ENCODE measurements at places on chromosomes 5 and 9.
A peak's percentile ranks its signal among the peaks of the same experiment; 100 is the strongest.

DNA sequence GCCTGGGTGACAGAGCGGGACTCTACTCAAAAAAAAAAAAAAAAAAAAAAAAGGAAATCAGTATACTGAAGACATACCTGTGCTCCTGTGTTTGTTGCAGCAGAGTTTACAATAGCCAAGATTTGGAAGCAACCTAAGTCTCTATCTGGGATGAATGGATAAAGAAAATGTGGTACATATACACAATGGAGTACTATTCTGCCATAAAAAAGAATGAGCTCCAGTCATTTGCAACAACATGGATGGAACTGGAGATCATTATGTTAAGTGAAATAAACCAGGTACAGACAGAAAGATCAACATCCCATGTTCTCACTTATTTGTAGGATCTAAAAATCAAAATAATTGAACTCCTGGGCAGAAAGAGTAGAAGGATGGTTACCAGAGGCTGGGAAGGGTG is 22.9 kb downstream of the ADAM19 start:
- no peak for DNase-seq

DNA sequence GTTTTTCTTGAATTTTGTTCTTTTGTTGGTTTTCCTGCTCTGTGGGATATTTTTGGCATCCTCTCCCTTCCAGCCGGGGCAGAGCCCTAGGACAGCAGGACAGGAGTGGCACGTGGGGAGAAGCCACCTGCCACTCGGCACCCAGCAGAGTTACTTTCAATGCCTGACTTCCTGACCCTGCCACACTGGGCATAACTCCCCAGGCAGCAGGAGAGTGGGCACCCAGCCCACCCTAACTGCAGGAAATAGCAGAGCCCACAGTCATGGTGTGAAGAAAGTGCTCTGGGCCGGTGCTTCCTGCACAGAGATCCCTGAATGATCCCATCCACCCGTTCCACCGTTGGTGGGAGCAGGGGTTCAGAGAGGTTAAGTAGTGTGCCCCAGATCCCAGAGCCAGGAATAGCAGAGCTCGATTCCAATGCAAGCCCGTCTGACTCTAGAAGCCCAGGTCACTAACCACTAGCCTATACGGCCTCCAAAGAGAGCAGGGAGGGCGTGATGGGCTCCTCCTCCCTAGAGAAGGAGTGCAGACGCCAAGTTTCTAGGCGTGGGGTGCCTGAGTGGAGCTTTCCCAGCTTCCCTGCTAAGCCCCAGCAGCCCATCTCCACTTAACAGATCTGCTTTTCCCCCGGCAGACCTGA is 8.1 kb upstream of the NUP214 start:
- no peak for DNase-seq

DNA sequence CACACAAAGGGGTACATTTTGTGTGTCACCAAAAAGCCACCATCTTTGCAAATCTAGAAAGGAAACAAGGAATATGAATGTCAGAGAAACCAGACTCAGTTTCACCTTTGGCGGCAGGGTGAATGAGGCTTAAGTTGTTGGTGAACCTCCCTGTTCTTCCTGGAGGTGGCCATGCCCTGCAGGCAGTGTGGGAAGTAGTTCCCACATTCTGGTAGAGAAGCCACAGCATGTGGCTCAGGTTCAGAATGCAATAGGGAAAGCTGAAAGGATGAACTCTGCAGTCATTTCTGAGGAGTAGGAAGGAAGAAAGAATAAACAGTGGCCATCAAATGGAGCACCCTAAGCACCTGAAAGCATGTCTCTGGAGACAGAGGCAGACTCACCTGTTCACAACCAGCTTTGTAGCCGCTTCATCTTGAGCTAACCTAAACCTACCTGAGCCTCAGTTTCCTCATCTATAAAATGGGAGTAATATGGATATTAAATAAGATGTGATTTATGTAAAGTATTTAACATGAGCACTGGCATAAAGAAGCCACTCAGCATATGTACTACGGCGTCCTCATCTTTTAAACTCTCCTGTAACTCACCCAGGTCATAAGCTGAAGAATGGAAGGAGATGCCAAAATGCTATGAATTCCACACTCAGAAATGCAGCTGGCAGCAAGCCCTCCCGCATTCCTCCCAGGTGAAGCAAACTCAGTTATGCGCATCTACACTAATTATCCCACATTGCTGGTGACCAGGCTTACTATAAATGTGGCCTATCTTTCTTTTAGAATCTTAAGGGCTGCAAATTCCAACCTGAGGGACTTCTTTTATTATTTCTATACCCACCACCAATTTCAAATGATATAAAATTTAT is 86.0 kb downstream of the ZNF608 start:
- DNase-seq, result no peak

DNA sequence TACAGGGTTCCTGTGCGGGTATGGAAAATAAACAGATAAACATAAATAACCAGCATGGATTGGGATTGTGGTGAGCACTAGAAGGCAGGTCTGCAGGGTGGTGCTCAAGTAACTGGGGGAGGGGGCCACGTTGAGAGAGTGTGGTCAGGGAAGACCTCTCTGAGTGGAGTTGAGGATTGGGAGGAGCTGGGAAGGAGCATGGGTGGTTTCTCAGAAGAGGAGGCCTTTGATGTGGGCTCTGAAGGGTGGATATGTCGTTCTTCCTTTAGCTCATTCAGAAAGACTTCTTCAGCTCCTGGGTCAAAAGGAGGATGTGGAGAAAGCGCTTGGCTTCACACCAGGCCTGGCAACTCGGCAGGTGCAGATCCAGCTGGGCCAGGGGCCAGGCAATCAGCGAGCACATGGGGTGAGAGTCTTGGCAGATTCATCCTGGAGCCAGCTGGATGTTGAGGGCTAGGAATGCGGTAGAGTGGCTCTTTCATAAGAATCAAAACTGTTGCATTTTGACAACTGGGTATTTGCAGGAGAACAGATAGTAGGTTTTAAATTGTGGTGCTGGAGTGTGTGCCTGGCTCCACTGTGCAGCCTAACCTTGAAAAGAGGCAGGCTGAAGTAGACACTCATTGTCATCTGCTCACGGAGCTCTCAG is 71.7 kb downstream of the PCSK5 start:
- peak; percentile 3 for DNase-seq

DNA sequence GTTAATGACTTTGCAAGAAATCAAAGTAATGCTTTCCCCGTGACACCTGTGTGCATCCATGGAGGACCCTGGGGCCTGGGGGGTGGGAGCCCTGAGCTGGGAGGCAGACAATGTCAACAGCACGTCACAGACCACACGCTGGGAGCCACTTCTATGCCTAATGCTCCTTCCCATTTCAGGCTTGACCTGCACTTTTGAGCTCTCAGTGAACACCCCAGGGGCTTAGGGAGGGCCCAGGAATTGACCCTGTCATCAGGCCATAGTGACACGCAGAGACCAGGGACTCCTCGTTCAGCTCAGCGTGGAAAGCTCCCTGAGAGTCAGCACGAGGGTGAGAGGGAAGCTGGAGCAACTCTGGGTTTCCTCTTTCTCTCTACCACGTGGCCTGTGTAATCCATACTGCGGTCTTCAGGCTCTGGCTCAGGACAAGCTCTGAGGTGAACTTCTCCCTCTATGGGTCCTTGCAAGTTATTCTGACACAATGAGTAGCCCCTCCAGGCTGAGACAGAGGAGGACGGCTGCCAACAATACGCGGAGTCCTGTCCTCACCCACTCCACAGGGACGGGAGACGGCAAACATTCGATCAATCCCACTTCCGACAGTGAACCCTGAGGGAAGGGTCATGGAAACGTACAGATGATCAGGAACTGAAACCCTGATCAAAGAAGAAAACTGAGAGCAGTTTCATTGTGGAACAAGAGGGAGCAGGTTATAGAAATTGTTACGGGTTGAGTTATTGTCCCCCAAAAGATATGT is 130.8 kb upstream of the IRX4 start:
- DNase-seq, result no peak

GRCh38 chr5:149674686-149675085 is 55.4 kb upstream of the PPARGC1B start:
- DNase-seq, result no peak

DNA sequence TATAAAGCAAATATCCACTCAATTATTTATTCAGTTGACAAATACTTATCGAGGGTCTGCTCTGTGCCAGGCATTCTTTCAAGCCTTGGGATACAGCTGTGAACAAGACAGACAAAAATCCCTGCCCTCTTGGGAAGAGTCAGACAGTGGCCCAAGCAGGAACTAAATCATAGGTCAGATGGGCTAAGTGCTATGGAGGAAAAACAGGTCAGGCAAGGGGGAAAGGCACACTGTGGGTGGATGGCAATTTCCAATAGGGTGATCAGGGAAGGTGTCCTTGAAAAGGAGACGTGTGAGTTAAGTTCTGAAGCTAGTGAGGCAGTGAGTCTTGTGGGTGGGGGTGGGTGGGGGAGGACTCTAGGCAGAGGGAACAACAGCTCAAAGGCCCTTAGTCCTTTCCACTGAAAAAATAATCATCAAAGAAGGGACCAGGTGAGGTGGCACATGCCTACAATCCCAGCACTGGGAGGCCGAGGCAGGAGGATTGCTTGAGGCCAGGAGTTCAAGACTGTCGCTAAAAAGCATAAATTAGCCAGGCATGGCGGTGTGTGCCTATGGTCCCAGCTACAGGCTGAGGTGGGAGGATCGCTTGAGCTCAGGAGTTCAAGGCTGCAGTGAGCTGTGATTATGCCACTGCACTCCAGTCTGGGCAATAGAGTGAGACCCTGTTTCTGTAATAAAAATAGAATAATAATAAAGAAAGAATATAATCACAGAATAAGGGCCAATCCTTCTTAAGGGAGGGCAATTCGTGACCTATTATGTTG is 95.2 kb upstream of the CPEB4 start:
- no peak for DNase-seq

DNA sequence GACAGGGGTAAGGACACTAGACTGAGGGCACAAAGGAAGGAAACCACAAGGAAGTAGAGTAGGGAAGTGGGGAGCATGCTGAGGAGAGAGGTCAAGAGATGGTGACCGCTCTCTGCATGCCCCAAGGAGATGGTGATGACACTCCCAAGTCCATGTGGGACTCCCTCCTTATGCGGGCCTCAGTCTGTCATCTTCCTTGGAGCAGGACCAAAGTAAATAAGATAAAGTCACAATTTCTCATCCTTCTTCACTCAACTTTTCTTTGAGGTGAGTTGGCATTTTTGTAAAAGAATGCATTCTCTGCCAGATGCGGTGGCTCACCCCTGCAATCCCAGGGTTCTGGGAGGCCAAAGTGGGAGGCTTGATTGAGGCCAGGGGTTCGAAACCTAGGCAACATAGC is 256.7 kb downstream of the DOCK8 start:
- DNase-seq, result no peak

DNA sequence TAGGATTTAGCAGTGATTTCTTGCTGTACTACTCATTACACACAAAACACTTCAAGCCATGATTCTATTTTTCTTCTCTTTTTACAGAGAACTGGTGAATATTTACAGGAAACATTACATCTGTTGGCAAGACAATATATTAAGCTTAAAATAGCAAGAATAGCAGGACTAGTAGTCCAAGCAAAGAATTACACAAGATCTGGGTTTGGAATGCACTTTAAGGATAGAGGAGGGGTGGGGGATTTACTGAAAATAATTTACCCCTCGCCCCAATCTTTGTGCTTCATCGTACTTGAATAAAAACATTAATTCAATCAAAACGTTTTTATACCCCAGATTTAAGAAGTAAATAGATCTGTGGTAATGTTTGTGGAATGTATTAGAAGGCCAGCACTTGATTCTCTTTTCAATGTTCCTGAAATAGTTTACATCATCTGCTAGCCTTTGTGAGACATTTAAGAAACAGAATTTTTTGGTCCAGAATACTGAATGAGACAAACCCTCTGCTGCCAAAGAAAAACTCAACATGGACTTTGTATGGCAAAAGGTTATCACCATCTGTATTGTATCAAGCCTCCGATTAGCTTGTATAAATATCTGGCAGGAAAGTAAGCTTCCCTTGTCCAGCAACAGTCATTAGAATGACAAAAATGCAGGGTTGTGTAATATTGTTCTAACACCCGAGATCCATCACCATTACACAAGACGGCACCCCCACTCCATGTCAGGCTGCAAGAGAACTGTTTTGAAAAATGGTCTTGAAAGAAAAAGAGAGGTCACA is 23.8 kb downstream of the SVEP1 start:
- no peak for DNase-seq

DNA sequence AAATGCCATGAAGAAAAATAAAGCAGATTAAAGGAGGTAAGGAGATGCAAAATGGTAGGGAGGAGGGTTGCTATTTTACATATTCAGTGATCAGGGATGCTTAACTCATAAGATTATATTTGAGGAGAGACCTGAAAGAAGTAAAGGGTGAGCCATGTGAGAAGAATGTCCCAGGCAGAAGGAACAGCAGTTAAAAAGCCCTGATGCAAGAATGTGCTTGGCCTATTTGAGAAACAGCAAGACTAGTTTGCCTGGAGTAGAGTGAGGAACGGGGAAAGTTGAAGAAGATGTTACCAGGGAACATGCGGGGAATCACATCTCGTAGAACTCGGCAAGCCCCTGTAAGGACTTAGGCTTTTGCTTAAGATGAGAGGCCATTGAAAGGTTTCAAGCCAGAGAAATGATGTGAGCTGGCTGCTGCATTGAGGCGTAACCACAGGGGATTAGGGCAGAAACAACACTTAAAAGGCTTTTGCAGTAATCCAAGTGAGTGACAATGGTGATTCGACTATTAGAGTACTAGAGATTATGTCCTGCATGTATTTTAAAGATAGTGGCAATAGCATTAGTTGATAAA is 198.7 kb downstream of the VPS13A start:
- DNase-seq, result no peak

GRCh38 chr9:38235244-38235643 is 157.3 kb upstream of the ALDH1B1 start:
- no peak for DNase-seq

DNA sequence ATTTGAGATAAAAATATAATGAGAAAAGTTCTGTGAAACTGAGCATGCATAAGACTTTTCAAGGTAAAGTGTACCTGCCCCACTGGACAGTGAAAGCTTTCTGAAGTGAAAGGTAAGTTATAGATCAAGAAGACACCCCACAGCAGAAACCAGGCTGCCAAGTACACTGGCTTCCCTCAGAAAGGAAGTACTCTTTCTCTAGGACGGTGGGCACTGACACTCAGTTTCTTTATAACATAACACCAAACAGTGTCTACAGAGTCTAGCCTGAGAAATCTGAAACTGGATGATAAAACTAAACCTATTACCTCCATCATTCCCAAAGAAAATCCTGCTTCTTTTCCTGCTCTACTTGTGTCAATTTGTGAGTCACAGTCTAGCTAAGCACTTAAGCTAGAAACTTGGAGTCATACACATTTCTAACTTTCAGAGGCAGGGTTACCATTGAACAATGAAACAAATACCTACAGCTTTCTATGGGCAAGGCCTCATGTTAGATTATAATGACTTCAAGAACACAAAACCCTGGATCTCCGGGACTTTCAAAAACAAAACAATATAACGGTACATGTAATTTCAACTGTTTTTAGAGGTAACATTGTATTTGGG is 136.7 kb downstream of the CPLANE1 start:
- no peak for DNase-seq

GRCh38 chr9:20016611-20017010 is 227.8 kb upstream of the SLC24A2 start:
- DNase-seq, result no peak

- DNase-seq, result no peak
These were observed 15.4 kb downstream of the CCT5 start for GRCh38 chr5:10265245-10266109.

Data from activated naive CD8-positive, alpha-beta T cell treated with anti-CD3 and anti-CD28 coated beads, Interleukin-2, amount 50 U/mL, for 24 hours (primary cell).